ENCODE measurements at places on chromosomes 11 and 22. TPM values are rescaled to one million over a fixed set of nuclear protein-coding genes. Genes with fewer than 3 reads are reported as not detected.

DNA sequence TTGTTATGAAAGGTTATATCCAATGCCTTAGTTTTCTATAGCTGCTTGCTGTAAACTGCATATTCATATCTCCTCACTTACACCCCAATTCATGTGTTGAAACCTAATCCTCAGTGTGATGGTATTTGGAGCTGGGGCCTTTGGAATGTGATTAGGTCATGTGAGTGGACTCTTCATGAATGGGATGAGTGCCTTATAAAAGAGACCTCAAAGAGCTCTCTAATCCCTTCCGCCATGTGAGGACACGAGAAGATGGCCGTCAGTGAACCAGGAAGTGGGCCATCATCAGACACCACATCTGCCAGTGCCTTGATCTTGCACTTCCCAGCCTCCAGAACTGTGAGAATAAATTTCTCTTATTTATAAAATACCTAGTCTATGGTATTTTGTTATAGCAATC, 79.3 kb downstream of the CYP2R1 start:
- no peaks in the 10 kb centered on the region for H3K27me3 ChIP-seq
- no peak for DNase-seq
- H3K36me3 ChIP-seq, result no peaks in the 10 kb centered on the region
- no peaks in the 10 kb centered on the region for H3K4me1 ChIP-seq
- no peak overlapping the region for H3K27ac ChIP-seq

- DNase-seq, result no peak
- no peaks in the 10 kb centered on the region for H3K36me3 ChIP-seq
- no peaks in the 10 kb centered on the region for H3K27me3 ChIP-seq
- H3K4me3 ChIP-seq, result no peak overlapping the region
Observed at GRCh38 chr11:80365076-80365725, 924.4 kb upstream of the TENM4 start.

- no peaks in the 10 kb centered on the region for H3K36me3 ChIP-seq
- H3K27ac ChIP-seq, result peak overlapping the region; percentile 81
- H3K27me3 ChIP-seq, result no peaks in the 10 kb centered on the region
- DNase-seq, result peak; percentile 70
Observed at GRCh38 chr11:35083431-35084238, 55.3 kb upstream of the CD44 start.

- H3K27me3 ChIP-seq, result peaks cover 87% of the 10 kb centered on the region
- H3K4me3 ChIP-seq, result peak overlapping the region; percentile 30
- H3K36me3 ChIP-seq, result no peaks in the 10 kb centered on the region
- H3K4me1 ChIP-seq, result peaks cover 9% of the 10 kb centered on the region
- no peak for DNase-seq
- H3K27ac ChIP-seq, result no peak overlapping the region
Observed at GRCh38 chr11:20156876-20157613, 3.2 kb downstream of the DBX1 start.

Gene SLN
- 1.0 TPM for total RNA-seq

Gene SIAE
- 41.6 TPM for total RNA-seq

- no peak overlapping the region for H3K27ac ChIP-seq
- DNase-seq, result no peak
- no peaks in the 10 kb centered on the region for H3K27me3 ChIP-seq
Observed at GRCh38 chr11:88801484-88802123, 264.2 kb downstream of the GRM5 start.

Gene SLC16A8
- total RNA-seq, result not detected

GRCh38 chr11:707817-708420, 1.9 kb downstream of the EPS8L2 start:
- H3K4me1 ChIP-seq, result peaks cover 31% of the 10 kb centered on the region
- H3K36me3 ChIP-seq, result no peaks in the 10 kb centered on the region
- no peak for DNase-seq
- peak overlapping the region; percentile 71 for H3K27ac ChIP-seq

GRCh38 chr11:95505927-95506426, 275.0 kb upstream of the SESN3 start:
- H3K27ac ChIP-seq, result no peak overlapping the region
- no peaks in the 10 kb centered on the region for H3K27me3 ChIP-seq
- no peak overlapping the region for H3K4me3 ChIP-seq

DNA sequence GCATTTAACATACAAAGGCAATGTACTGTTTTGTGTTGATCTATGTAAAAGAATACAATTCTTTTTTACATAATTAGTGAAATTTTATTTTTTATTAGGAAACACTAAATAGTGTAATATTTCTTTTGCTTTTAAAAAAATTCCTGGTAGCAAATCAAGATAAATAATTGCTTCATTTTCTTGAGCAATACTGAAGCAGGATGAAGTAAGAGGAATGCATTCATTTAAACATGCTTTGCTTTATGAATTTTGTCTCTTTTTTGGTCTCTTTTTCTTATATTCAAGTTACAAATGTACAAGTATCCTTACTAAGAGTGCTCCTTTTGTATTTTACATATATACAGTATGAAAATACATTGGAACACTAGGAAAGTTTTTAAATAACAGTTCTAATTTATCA, 144.4 kb upstream of the TEAD1 start:
- peaks cover 9% of the 10 kb centered on the region for H3K4me1 ChIP-seq
- DNase-seq, result no peak
- no peaks in the 10 kb centered on the region for H3K27me3 ChIP-seq
- no peak overlapping the region for H3K27ac ChIP-seq
- peaks cover 11% of the 10 kb centered on the region for H3K36me3 ChIP-seq
- H3K4me3 ChIP-seq, result no peak overlapping the region

Gene BEST1
- 9.6 TPM for total RNA-seq

Gene CYP2R1
- 14.7 TPM for total RNA-seq

Gene UCP3
- 2.6 TPM for total RNA-seq

- H3K4me1 ChIP-seq, result peaks cover 30% of the 10 kb centered on the region
- H3K4me3 ChIP-seq, result no peak overlapping the region
Observed at GRCh38 chr11:353179-353873, 16.0 kb upstream of the B4GALNT4 start.

DNA sequence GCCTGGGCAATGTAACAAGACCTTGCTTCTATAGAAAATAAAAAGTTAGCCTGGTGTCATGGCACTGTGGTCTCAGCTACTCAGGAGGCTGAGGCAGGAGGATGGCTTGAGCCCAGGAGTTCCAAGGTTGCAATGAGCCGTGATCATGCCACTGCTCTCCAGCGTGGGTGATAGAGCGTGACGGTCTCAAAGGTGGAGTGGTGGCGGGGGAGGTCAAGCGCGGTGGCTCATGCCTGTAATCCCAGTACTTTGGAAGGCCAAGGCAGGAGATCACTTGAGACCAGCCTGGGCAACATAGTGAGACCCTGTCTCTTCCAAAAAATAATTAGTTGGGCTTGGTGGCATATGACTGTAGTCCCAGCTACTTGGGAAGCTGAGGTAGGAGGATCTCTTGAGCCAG, 16.7 kb upstream of the PISD start:
- no peaks in the 10 kb centered on the region for H3K27me3 ChIP-seq
- no peak overlapping the region for H3K4me3 ChIP-seq
- no peak overlapping the region for H3K27ac ChIP-seq
- H3K36me3 ChIP-seq, result peaks cover 8% of the 10 kb centered on the region
- DNase-seq, result no peak
- H3K4me1 ChIP-seq, result peaks cover 6% of the 10 kb centered on the region

Gene UPK2
- total RNA-seq, result not detected

Gene GPR83
- 0.12 TPM for total RNA-seq

- no peaks in the 10 kb centered on the region for H3K36me3 ChIP-seq
- H3K27me3 ChIP-seq, result no peaks in the 10 kb centered on the region
- no peaks in the 10 kb centered on the region for H3K4me1 ChIP-seq
Observed at GRCh38 chr11:102582140-102582539, 43.0 kb downstream of the MMP20 start.

Gene CD3E
- 14.5 TPM for total RNA-seq

DNA sequence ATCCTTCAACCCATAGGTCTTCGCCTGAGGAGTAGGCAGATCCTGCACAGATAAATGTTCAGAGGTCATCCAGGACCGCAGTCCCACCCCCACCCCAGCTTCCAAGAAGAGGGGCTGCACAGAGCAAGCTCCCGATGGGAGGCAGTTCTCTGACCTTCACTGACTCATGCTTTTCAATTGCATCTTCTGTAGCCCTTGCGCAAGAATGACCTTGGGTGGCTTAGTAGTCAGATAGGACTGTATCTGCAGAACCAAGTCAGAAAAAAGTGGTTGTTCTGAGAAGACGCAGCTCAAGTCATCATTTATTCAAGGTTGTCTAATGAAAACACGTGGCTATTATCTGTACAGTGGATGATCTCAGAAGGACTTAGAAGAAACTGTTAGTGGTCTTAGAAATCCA, 16.4 kb upstream of the GRAMD1B start:
- H3K36me3 ChIP-seq, result no peaks in the 10 kb centered on the region
- no peak overlapping the region for H3K4me3 ChIP-seq
- H3K27me3 ChIP-seq, result peaks cover 23% of the 10 kb centered on the region
- no peak for DNase-seq

Gene KRTAP5-2
- not detected for total RNA-seq

Gene PCF11
- 54.5 TPM for total RNA-seq

DNA sequence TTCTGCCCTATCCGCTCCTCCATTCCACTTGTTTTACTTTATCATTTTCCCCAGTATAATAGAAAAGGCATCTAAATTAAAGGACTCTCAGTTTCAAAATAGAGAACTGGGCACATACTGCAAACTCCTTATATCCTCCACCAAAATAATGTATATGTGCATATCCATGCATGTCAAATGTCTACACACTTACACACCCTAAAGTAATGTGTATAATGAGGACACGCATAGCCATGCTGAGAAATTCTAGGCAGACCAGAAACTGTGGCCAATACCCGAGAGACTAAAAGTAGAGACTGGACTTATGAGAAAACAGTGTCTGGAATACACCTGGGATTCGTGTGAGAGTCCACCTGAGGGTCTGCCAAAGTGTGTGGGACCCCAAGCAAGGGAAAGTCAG, 183.5 kb downstream of the CWF19L2 start:
- H3K27me3 ChIP-seq, result no peaks in the 10 kb centered on the region
- no peaks in the 10 kb centered on the region for H3K36me3 ChIP-seq
- no peak overlapping the region for H3K4me3 ChIP-seq

DNA sequence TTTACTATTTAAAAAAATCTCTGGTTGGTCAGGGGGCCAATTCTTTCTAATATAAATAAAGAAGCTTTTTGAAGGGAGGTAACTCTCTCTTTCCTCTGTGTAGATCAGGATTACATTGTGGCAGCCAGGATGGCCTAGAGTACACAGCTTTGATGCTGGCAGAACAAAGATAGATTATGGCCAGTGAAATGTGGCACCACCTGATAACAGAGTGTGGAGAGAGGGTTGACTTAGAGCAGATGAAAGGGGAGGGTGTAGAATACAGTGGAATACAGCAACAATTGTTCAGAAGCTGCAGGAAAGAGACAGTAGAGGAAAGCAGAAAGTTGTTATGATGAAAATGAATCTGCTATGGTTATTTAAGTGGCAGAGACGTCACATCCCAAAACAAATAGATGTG, 99.0 kb downstream of the FAR1 start:
- H3K27ac ChIP-seq, result no peak overlapping the region
- no peak for DNase-seq
- H3K4me1 ChIP-seq, result no peaks in the 10 kb centered on the region
- no peaks in the 10 kb centered on the region for H3K36me3 ChIP-seq

Gene RRM1
- total RNA-seq, result 28.0 TPM

Gene CD6
- 3.9 TPM for total RNA-seq

Gene YAP1
- 127 TPM for total RNA-seq
